Cortex of kidney (tissue), 1 donor: ENCODE measurements at places on chromosomes 16 and 17.

DNA sequence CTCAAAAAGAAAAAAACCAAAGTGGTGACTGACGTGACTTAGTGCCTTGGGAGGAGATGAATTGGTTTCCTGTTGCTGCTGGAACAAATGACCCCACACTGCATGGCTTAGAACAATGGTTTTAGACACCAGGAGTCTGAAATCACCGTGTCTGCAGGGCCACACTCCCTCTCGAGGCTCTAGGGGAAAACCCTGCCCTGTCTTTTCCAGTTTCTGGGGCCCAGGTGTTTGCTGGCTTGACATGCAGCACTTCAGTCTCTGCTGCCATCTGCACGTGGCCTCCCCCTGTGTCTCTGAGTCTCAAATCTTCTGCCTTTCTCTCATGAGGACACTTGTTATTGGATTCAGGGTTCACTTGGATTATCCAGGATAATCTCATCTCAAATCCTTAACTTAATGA, 323.8 kb upstream of the TNRC6C start:
- DNase-seq = no peak

GRCh38 chr17:50117202-50118051, 12.5 kb downstream of the SAMD14 start:
- no peak for DNase-seq

DNA sequence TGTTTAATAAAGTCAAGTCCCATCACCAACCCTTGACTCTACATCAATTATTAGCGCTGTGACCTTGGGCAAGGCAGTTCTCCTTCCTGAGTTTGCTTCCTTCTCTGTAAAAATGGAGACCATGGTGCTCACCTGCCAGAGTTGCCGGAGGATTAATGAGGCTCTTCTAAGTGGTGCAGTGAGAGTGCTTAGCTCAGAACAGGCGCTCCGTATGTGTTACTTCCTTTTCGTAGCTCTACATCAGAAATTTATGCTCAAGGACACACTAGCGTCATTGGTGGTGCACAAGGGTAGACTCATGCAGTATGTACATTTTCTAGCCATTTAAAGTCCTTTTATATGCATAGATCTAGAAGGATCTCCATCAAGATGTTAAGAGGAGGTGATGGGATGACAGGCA, 17.4 kb upstream of the CMIP start:
- DNase-seq = no peak

DNA sequence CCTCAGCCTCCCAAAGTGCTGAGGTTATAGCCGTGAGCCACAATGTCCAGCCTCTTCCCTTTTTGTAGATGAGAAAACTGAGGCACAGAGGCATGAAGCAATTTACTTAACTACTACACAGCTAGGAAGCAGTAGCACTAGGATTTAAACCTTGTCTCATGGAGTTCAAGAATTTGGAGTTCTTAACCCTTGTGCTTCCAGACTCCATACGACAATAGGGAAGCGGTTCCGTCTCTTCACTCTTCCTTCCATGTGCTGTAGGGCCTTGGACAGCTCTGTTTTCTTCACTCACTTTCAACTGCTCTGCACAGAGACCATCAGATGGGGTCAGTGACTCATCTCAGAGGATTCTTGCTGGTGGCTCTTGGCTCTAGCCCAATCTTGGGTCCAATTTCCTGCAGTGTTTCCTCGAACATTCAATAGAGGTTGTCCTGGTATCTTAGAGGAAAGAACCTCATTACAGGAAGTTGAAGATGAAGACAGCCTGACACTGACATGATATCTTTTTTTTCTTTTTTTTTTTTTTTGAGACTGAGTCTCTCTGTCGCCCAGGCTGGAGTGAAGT, 19.3 kb downstream of the ITGAL start:
- no peak for DNase-seq

DNA sequence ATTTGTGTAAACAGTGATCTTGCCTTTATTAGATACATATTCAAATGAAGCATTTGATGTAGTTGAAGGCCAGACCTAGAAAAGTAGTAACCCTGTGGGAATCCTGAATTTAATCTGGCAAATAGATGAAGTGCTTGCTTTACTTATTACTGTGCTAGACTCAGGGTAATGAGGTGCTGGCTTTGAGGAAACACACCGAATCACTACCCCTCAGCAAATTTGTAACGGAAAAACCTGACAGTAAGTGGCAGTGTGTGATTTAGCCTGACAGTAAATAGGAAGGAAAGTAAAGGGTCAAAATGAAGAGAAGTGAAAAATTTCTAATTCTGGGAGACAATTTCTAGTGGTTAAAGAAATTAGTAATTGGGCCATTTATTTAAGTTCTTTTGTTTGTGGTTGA, 90.2 kb downstream of the MAP2K4 start:
- DNase-seq = no peak

GRCh38 chr17:67121316-67121891, 77.0 kb downstream of the CACNG1 start:
- no peak for DNase-seq

DNA sequence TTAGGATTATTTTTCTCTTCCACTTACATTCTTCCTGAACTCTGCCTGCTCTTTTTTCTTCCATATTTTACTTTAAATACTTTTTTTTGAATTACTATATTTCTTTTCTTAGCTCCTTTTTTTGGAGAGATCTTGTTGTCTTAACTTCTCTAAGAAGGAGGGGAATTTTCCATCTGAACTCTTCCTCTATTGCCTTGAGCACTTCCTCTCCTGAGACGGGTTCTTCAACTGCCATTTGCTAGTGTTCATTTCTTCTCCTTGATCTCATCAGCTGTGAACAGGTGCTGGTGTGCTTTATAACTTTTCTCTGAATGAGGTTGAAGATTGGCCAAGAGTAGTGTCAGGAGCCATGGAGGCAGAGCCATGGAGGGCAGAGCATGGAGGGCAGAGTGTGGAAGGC, 15.1 kb upstream of the CD300LD start:
- no peak for DNase-seq

- DNase-seq = no peak
These were observed 59.1 kb upstream of the CLEC18B start for GRCh38 chr16:74480150-74481029.

DNA sequence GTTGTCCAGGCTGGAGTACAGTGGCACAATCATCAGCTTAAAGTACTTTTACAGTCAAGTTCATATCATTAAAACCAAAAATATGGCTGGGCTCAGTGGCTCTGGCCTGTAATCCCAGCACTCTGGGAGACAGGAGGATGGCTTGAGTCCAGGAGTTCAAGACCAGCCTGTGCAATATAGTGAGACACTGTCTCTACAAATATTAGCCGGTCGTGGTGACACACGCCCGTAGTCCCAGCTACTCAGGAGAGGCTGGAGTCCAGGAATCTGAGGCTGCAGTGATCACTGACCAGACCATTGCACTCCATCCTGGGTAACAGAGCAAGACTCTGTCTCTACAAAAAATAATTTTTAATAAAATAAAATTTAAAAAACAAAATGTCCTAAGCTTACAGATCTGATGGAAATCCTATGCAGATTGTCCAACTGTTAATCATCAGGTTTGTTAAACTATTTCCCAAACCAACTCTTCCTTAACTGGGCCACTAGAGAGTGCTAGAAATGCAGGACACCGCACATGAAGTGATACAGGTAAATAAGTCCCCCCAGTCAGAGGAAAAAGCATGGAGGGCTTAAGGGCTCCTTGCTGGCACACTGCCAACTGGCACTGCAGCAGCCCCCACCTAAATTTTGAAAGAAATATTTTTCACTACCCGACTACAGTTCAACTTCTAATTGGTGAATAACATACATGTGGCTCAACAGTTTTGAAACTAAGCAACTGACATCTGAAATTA, 2.8 kb downstream of the USP22 start:
- no peak for DNase-seq

DNA sequence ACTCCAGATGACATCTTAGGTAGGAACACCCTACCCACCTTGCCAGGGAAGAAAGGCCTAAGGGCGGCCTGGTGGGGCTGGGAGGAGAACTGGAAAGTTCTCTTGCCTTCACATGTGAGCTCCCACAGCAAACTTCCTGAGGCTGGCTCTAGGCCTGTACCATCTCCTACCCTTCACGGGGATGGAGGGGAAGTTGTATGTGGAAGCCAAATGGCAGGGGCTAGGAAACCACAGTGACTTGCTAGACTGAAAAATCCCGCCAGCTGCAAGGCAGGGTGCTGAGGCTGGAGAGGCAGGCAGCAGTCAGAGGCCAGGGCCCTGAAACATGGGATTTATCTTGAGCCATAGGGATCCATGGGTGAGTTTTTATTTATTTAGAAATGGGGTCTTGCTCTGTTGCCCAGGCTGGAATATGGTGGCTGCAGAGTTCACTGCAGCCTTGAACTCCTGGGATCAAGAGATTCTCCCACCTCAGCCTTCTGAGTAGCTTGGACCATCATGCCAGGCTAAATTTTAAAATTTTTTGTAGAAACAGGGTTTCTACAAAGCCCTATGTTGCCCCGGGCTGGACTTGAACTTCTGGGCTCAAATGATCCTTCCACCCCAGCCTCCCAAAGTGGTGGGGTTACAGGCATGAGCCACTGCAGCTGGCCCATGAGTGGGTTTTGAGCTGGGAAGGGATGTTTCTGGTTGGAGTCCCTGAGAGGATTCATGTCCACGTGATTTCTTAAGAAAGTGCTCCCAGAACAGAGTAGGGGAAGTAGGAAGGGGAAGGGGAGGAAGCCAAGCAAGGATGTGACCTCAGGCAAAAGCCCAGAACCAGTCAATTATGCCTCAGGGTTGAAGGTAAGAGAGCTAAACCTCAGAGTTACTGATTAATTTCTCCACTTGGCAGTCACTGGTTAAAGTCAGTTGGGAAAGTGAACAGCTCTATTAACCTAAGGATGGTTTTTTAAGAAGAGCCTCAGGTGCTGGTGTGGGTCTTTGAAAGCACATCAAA, 4.0 kb upstream of the KAT8 start:
- no peak for DNase-seq

GRCh38 chr16:55508941-55509931, at the start of gene LPCAT2:
TSS of gene LPCAT2 (plus strand) at chr16:55509072. CDS start at chr16:55509182, 110 bp downstream.
- no peak for DNase-seq

- DNase-seq = no peak
These were observed 7.2 kb downstream of the DLX3 start for GRCh38 chr17:49987681-49988441.

DNA sequence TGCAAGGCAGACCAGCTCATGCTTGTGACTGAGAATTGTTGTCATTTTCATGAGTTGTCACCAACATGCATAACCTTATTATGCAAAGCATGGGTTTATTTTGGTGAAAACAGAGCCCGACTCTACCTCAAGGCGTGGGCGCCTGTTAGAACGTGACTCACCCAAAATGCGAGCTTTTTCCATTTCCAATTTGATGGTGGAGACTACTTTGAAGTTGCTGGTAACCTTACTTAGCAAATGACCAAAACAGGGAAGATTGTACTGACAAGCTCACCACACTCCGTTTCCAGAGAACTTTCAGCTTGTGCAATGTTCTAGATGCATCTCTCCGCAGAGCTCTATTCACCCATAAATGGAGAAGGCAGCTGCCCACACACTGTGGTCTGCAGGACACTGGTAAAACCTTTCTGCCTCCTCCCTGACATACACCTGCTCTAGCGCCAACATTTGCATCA, 284.5 kb downstream of the MAF start:
- DNase-seq = no peak

- no peak for DNase-seq
These were observed 238.4 kb downstream of the CEP112 start for GRCh38 chr17:65953316-65954147.
